Urothelium cell line (cell line): ENCODE measurements at places on chromosomes 2 and 18.

DNA sequence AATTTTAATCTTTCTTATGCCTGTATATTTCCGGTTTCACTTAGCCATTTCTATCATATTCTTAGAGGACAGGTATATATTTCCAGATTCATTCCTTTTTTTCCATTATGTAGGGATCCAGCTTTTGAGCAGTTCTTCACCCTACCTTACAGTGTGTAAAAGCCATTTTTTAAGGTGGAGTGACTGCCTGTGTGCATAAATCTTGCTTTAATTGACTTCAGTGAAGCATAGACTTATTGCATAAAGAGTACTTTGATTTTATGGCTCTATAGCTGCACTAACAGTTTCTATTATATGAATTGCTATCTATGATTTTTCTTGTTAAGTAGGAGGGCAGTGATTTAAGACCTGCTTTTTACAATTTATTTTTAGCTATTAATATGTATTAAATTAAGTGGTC is 132.6 kb downstream of the NYAP2 start:
- no peak for DNase-seq

- no peak for DNase-seq
Measured at GRCh38 chr18:32025744-32026143, 7.1 kb downstream of the RNF125 start.

GRCh38 chr2:202376460-202377206 is 506 bp downstream of the BMPR2 start:
- peak; percentile 33 for DNase-seq

- no peak for DNase-seq
Measured at GRCh38 chr2:38747007-38747424, 4.1 kb downstream of the SRSF7 start.

GRCh38 chr2:58131191-58132011 is 84.8 kb downstream of the VRK2 start:
- DNase-seq, result no peak

- no peak for DNase-seq
Measured at GRCh38 chr18:48957136-48957535, 6.4 kb upstream of the SMAD7 start.

DNA sequence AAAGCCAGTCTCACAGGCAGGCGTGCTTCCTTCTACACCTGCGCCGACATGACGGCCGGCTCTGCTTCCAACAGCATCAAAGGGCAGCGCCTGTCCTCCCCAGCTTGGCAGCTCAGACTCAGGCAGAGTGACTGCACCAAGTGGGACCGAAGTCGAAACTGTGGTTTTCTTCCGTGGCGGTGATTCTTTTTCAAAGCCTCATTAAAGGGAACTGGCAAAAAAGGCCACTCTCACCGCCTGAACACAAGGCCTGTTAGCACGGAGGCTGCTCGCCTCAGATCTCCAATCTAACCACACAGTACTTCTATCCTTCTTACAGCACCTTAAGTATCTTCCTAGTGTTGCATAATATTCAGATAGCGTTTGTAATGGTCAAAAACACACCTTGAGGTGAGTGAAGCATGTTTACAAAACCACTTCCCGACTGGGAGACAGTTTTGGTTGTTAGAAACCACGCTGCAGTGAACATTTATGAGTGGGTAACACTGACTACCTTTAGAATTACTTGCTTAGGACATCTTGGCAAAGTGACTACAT is 236.4 kb downstream of the HDAC4 start:
- no peak for DNase-seq

- DNase-seq, result no peak
Measured at GRCh38 chr2:235002198-235003095, 50.6 kb downstream of the SH3BP4 start.

GRCh38 chr2:205686056-205686782 is 3.9 kb downstream of the NRP2 start:
- DNase-seq, result no peak

DNA sequence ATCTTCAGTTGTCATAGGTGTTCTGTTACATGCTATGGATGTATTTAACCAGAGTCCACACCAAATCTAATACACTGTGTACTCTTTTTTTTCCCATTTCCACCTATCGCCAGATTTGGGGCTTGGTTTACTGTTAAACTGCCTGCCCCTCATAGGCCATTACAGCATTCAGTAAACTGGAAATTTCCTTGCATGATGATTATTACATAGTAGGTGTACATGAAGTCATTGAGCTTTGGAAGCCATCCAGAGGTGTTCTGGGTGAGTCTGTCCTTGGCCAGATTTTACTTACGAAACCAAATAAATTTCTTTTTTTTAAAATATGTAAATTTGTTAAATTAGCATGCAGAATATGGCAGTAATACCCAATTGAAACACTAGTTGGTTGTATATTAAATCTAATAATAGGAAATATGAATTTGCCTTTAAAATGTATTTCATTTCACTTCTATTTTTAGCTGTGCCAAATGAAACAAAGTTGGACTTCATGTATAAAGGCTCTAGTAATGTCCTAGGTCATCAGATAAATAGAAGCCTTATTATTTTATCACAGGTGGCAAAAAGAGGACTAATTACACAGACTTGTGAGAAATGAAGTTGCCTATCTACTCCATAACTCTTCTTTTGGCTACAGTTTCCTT is 60.7 kb downstream of the COMMD1 start:
- no peak for DNase-seq

DNA sequence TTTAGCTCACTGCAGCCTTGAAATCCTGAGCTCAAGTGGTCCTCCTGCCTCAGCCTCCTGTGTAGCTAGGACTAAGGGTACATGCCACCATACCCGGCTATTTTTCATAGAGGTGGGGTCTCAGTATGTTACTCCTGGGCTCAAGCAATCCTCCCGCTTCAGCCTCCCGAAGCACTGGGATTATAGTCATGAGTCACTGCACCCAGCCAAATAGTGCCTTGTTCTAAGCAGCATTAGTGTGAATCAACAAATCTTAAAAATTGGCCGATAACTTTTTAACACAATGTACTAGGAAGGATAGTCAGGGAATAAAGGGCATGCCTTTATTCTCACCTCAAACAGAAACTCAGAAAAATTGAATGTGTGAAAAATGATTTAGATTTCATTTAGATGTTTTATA is 51.6 kb downstream of the XRCC5 start:
- no peak for DNase-seq

DNA sequence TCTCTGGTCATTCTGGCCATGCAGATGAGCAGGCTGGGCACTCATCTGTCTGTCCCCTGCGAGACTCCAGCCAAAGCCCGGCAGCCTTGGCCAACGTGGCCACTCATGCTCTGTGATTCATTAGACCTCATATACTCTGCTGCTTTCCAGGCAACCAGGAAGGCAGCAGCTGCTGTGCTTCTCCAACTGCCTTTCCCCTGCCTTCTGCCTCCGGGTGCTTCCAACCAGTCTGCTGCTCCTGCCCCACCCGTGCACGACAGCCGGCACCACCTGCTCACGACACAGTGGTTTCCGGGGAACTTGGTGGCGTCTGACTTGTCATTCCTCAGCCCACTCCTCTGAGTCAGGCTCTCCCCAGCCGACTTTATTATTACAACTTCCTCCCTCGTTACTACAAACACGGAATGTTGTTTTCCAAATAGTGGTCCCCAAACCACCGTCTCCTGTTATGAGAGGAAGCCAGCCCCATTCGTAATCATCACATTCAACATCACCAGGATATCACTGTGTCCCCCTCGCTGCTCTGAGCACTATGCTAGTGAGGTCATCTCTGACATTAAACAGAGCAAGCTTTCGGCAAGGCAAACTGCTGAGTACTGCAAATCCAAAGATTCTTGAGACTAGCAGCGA is 392.4 kb downstream of the ALK start:
- peak; percentile 62 for DNase-seq

DNA sequence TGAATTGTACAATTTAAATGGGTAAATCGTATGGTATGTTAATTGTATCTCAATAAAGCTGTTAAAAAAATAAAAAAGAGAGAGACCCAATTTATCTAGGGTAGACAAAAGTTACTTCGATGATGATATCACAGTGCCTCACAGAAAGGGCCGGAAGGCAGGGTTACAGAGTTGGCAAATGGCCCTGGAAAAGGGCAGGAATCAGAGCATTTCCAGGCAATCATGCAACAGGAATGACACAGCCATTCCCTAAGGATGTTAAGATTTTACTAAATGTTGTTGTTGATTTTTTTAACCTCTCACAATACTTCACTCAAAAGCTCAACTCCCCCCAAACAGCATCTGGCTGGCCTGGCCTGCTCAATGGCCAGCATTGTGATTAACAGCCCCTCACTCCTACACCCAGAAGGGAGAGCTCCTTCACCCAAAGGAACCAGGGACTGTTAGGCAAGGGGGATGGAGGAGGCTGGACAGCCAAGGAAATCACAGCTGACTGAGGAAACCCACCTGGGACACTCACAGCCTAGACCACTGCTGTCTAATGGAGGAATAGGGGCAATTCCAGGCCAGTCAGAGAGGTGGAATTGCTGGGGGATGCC is 7.7 kb upstream of the SP100 start:
- DNase-seq, result no peak

- DNase-seq, result no peak
Measured at GRCh38 chr2:41020358-41020757, 568.5 kb upstream of the SLC8A1 start.

DNA sequence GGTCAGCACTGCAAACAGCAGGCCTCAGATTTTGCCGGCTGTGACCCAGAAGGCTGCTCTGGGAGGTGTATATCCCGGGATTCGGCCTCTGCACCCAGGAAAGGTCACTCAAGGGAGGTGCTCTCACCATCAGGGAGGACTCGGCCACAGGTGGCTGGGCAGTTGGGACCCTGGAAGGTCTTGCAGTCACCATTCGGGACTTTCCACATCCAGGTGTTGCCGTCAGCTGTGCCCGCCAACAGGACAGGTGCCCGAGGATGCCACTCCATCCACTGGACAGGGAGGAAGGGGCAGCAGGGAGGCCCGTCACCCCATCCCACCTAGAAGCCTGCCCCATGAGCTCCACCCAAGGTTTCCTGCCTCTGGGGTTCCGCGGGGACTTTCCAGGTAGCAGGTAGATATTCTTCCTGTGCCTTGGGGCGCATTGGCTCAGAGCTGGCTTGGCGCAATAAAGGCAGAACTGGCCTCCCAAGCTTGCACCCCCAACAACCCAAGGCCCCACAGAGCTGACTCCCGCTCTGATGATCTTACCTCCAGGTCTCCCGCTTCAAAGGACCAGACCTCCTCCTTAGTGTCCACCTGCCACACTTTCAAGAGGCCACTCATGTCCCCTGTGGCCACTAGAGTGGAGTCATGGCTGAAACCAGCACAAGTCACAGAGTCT is 3.5 kb downstream of the AAMP start:
- no peak for DNase-seq

GRCh38 chr2:150781142-150781541 is 293.7 kb upstream of the RND3 start:
- no peak for DNase-seq

DNA sequence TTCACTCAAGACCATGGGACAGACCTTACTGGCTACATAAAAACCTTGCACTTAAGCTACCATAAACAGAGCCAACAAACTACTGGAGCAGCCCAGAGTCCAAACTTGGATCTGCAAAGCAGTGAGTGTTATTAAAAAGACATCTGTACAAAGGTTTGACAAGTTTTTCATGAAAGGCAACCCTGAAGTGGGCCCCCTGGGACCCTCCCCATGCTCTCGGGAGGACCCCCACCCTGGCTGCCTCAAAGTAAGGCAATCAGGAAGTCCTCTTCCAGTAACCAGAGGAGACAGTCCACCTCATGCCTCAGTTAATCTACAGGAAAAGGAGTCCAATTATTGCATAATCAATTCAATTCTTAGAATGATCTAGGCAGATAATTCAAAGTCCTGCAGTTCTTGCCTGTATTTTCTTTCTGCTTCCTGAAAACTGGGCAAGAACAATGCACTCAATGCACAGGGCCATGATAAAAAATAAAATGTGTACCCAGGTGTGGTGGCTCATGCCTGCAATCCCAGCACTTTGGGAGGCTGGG is 69.7 kb downstream of the TBC1D8 start:
- DNase-seq, result no peak

DNA sequence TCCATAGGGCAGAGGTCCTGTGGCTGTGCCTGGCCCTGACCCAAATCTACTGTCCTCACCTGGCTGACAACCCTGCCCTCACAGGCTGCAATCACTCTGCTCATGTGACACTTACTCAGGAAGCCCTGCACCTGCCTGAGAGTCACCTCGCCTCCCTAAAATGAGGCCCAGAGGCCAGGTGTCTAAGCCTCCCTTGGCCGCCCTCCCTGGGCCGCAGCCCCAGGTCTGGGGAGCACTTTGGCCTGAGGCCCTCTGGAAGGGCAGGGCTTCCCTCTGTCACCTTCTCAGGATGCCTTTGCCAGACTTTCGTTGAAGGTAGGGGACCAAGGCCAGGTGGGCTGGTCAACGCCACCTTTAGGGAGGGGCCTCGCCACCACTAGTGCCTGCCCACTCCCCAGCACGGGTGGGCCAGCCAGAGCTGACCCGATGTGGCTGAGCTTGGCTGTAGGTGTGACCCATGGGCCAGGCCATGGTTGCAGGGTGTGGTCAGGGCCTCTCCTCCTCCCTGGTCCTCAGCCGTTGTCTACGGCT is 6.1 kb upstream of the GPC1 start:
- DNase-seq, result no peak

GRCh38 chr2:84940088-84940470 is 30.9 kb upstream of the KCMF1 start:
- DNase-seq, result no peak

GRCh38 chr18:67043276-67043675 is 439.4 kb upstream of the CDH19 start:
- no peak for DNase-seq

GRCh38 chr2:139478165-139478914 is 698.1 kb upstream of the NXPH2 start:
- no peak for DNase-seq

DNA sequence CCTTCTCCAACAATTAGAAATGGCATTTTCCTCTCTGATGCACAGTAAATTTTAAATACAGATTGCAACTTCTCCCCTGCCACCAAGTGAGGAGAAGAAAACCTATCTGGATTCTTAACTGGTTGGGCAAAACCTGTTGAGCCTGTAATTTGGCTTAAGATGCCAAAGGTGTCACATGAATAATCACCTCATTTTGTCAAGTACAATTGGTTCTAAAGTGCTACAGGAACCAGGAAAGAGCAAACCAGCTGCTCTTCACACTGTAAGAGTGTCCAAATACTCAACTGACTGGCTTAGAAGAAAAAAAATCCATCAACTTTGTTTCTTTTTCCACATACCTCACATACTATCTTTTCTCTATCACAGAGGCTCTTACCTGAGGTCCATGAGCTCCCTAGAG is 35.4 kb downstream of the NPC1 start:
- DNase-seq, result no peak

DNA sequence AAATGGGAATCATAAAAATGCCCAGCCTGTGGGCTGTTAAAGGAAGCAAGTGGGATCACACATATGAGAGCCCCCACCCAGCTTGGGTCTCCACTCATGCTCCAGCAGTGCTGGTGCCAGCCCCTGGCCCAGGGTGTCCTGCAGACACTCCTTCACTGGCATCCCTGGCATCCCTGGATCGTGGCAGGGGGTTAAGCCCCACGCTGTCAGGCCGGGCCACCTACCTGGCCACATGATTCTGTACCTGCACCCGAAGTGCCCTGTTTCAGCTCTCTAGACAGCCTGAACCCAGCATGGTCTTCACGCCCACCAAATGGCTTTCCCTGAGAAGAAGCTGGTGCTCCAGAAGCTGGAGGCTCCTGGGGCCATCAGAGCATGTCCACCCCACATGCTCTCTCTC is 137.4 kb downstream of the INHBB start:
- no peak for DNase-seq

- DNase-seq, result no peak
Measured at GRCh38 chr2:211534632-211535031, 978.2 kb downstream of the CPS1 start.
